Bladder microvascular endothelial cell (primary cell): ENCODE measurements at places on chromosomes 12 and 14. TPM values are rescaled to one million over a fixed set of nuclear protein-coding genes. Genes with fewer than 3 reads are reported as not detected.

The MDP1 gene
- 6.3 and 7.7 TPM in 2 replicates for total RNA-seq

The ACVR1B gene
- 8.1 and 18.4 TPM in 2 replicates for total RNA-seq

The KSR2 gene
- under 0.01 and 1.6 TPM in 2 replicates for total RNA-seq

The IL26 gene
- total RNA-seq, result not detected in 2 replicates

The KRT75 gene
- not detected in 2 replicates for total RNA-seq

The GRIN2B gene
- under 0.01 TPM in 1 of 2 replicates, not detected in the other for total RNA-seq

The GDF3 gene
- total RNA-seq, result 0.06 and 0.16 TPM in 2 replicates

The RILPL2 gene
- 3.2 and 7.6 TPM in 2 replicates for total RNA-seq

The GEMIN2 gene
- total RNA-seq, result 21.9 and 23.5 TPM in 2 replicates

The SIRT4 gene
- total RNA-seq, result 1.1 and 1.8 TPM in 2 replicates

The TPPP2 gene
- total RNA-seq, result not detected in 2 replicates

The GLIPR1L1 gene
- not detected in 2 replicates for total RNA-seq

The MUCL1 gene
- total RNA-seq, result not detected in 2 replicates

The EP400 gene
- total RNA-seq, result 6.2 and 24.0 TPM in 2 replicates

The CORO1C gene
- total RNA-seq, result 155 and 247 TPM in 2 replicates

The SLC6A12 gene
- total RNA-seq, result 0.06 and 0.16 TPM in 2 replicates

The LEMD3 gene
- total RNA-seq, result 18.0 and 29.1 TPM in 2 replicates

The MYF6 gene
- not detected in 2 replicates for total RNA-seq

The LYZ gene
- not detected in 2 replicates for total RNA-seq

The TMX1 gene
- 33.5 and 45.5 TPM in 2 replicates for total RNA-seq

The RACGAP1 gene
- total RNA-seq, result 27.6 and 51.6 TPM in 2 replicates

The KLRD1 gene
- total RNA-seq, result 0.16 and 0.69 TPM in 2 replicates

The PARP11 gene
- total RNA-seq, result 2.8 and 6.0 TPM in 2 replicates

The SPATS2 gene
- 20.2 and 31.6 TPM in 2 replicates for total RNA-seq

The FAM222A gene
- under 0.01 and 0.25 TPM in 2 replicates for total RNA-seq

The TSHR gene
- not detected in 2 replicates for total RNA-seq

The SLC6A15 gene
- 1.1 and 45.9 TPM in 2 replicates for total RNA-seq

The PTPN6 gene
- 0.97 and 3.2 TPM in 2 replicates for total RNA-seq

The VRTN gene
- not detected in 2 replicates for total RNA-seq

The ETNK1 gene
- total RNA-seq, result 17.0 and 69.3 TPM in 2 replicates

The PRIMA1 gene
- not detected in 2 replicates for total RNA-seq

The SRGAP1 gene
- 2.9 and 7.6 TPM in 2 replicates for total RNA-seq

The DIO2 gene
- under 0.01 and 0.19 TPM in 2 replicates for total RNA-seq

The IL31 gene
- not detected in 2 replicates for total RNA-seq

The FAM181A gene
- total RNA-seq, result not detected in 2 replicates

The TPH2 gene
- not detected in 2 replicates for total RNA-seq

The LRTM2 gene
- total RNA-seq, result not detected in 2 replicates

The SCNN1A gene
- 0.16 TPM in 1 of 2 replicates, not detected in the other for total RNA-seq

The KCNK13 gene
- total RNA-seq, result not detected in 2 replicates

The TC2N gene
- 0.16 and 3.3 TPM in 2 replicates for total RNA-seq

The TEAD4 gene
- 17.6 and 19.3 TPM in 2 replicates for total RNA-seq

The ALX1 gene
- 0.16 and 0.76 TPM in 2 replicates for total RNA-seq

The NRIP2 gene
- total RNA-seq, result not detected in 2 replicates

The GPR65 gene
- total RNA-seq, result 0.44 TPM in 1 of 2 replicates, not detected in the other

The KCNC2 gene
- 0.32 TPM in 1 of 2 replicates, not detected in the other for total RNA-seq

The CCND2 gene
- total RNA-seq, result 35.9 and 330 TPM in 2 replicates

The CD163 gene
- not detected in 2 replicates for total RNA-seq

The TEX22 gene
- under 0.01 and 0.06 TPM in 2 replicates for total RNA-seq

The ADGRD1 gene
- 0.06 and 0.16 TPM in 2 replicates for total RNA-seq

The GLT1D1 gene
- not detected in 2 replicates for total RNA-seq

The FSCB gene
- total RNA-seq, result not detected in 2 replicates

The OLR1 gene
- total RNA-seq, result under 0.01 TPM in 1 of 2 replicates, not detected in the other

The IFNG gene
- not detected in 2 replicates for total RNA-seq

The FOS gene
- total RNA-seq, result 1.6 and 116 TPM in 2 replicates
